ENCODE measurements at places on chromosomes 2 and 18.

DNA sequence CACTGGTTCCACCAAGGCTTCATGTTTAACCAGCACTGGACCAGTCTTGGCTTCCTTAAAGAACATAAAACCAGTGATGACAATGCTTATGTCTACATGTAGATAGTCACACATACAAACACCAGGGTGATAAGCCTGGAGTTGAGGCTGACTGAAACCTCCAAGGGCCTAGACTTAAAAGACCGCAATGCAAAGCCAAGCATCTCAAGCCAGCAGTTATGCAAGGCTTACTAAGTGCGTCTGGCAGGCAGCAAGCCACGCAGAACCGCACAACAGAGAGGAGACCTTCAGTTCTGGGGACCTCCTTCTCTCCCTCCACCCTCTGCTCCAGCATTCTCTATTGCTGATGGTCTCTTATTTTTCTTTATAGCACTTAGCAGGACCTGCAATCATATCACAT lies 63.2 kb upstream of the ACAA2 start:
- DNase-seq: no peak

GRCh38 chr2:210190345-210190744 lies 19.1 kb upstream of the KANSL1L start:
- no peak for DNase-seq

DNA sequence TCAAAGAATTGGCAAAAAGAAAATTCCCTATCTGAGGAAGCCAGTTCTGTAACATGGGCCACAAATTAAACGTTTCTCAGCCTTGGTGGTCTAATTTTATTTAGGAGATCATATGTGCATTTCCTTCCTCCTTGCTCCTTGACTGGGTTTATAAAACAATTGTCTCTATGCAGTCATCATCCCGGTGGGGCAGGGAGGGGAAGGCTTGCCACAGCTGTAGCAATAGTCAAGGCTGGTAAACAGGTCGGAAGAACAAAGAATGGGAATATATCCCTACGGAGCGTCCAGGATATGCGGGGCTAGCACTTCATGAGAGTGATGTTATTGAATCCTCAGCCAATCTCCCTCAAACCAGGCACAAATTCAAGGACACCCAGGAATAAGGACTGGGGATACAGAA lies 143.8 kb downstream of the RNF152 start:
- DNase-seq: no peak

DNA sequence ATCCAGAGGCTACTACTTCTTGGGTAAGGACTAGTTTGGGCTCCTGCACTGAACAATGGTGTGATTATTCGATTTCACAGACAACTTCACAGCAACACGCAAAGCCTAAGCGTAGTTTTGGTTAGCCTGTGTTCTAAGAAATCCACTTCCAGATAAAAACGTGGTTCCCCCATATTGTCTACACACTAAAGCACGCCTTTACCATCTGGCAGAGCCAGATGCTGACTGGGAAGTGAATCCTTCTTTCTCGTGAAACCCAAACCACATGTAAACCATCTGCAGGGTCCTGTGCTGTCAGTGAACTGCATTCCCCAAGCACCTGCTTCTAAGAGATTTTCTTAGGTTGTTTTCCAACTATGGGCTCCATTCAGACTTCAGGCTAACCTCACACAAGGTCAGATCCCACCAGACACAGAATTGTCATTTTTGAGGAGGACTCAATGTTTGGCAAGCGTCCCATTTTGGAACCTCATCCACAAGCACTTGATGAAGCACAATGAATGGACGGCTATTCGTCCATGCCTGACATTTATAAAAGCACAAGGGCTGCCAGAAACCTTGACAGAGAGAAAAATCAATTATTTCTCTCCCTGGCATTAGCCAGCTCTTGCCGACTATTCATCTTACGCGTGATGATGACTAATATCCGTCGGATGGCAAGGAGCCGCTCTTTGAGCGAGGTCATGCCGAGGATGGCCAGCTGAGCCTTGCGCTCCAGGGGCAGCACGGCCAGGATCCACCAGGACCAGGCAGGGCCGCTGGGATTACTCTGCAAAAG lies 38.4 kb downstream of the LONRF2 start:
- no peak for DNase-seq

DNA sequence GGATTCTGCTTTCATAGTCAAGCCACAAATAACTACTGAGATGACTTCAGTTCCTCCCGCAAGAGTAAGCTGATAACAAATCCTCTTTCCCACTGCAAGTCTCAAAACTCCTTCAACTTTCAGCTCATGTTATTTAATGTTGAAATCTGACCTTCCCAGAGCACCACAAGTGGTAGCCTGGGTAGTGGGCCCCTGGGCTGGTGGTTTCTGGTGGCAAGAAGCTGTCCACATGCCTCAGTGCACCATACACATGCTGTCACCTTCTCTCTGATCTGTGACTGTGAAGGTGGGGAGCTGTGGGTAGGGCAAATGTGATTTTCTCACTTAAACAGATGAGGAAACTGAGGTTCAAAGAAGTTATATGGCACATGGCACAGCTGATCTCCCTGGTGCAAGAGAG lies 246.1 kb upstream of the EPAS1 start:
- DNase-seq: no peak

- no peak for DNase-seq
Observed at GRCh38 chr18:53375621-53376020, 848.8 kb downstream of the MBD2 start.

DNA sequence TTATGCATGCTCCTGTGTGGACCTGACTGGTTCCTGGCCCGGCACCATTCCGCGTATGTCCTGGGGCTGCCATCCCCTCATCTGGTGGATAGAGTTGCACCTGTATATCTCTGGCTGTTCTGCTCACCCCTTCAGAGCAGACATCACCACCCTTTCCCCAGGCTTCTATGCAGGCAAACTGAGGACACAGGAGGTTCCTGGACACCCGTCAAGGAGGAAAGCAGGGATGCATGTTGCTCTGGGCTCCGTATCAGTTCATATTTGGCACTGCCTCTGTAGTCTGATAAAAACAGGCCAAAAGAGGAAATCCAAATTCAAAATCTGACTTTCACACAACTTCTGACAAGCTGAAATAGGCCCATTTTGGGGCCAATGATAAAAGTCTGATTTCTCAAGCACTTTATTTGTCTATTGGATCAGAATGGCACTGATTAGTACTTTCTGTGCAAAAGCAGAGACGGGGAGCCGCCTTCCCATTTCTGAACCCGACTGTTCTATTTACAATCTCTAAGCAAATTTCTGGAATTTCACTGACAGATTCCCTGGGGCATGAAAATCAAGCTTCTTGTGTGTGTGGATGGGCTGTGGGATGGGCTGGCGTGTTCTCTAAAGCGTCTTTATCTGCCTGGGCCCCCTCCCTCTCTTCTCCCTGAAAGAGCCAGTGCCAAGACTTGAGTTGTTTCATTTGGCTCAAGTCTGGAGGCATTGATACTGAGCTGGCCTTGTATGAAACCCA lies 96.9 kb downstream of the SETBP1 start:
- DNase-seq: no peak

DNA sequence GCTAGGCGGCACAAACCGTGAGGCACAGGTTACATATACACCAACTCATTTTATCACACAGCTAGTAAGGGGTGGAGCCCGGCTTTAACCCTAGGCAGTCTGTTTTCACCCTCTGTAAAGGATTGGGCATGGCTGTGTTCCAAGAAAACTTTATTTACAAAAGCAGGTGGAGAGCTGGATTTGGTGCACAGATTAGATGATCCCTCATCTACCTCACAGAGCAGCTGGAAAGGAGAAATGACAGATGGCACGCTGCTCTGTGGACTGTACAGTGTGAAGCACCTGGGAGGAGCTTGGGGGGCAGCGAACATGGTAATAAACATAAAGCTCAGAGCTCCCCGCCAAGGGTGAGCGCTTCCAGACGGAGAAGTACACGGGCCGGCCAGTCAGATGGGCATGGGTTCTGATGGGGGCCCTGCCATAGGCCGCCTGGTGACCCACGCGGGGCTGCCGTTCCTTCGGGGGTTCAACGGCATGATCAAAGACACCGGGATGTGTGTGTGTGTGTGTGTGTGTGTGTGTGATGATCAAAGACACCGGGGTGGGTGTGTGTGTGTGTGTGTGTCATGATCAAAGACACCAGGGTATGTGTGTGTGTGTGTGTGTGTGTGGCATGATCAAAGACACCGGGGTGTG lies 862 bp upstream of the TMEM177 start:
- DNase-seq: peak; percentile 70

DNA sequence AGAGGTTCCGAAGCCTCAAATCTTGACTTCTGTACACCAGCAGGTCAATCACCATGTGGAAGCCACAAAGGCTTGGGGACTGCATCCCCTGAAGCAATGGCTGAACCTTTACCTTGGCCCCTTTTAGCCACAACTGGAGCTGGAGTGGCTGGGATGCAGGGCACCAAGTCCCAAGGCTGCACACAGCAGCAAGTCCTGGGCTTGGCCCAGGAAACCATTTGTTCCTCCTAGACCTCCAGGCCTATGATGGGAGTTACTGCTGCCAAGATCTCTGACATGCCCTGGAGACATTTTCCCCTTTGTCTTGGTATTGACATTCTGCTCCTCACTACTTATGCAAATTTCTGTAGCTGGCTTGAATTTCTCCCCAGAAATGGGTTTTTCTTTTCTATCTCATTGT lies 285.9 kb downstream of the ASXL3 start:
- DNase-seq: no peak

GRCh38 chr2:5495586-5495985 lies 196.6 kb upstream of the SOX11 start:
- DNase-seq: no peak
